Eye (tissue), 1 donor: ENCODE measurements at places on chromosomes 2 and 18.

GRCh38 chr18:25077944-25078723 is 273.8 kb downstream of the ZNF521 start:
- peak; percentile 63 for DNase-seq

GRCh38 chr2:175837046-175837445 is 165.0 kb downstream of the LNPK start:
- DNase-seq = no peak

- peak; percentile 97 for DNase-seq
Measured at GRCh38 chr2:25252291-25253152, 84.1 kb upstream of the POMC start.

DNA sequence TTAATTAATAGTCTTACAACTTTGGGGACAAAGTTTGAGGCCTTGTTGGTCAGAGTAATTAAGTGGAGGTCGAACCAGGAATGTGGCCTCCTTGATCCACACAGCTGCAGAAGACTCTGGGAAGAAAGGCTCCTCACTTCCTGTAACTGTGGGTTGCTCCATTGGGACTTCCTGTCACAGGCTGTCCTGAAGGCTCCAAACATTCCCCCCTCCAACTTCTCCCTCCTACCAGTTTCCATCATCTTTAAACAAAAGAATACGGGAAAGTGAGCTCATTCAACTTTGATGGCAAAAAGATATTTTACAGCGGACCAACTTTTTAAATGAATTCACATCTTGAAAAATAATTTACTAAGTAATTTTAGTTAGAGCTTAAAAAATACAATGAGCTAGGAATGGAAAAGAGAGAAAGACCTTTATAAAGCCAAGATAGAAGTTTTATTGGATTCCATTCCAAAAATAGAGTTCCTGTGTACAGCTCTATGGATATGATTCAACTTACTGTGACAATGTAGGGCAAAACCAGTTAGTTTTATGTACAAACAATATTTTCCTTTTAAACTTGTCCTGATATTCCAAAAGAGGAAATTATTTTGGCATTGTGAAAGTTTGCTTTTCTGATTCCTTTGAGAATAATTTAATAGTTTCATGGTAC is 212.0 kb upstream of the NABP1 start:
- DNase-seq = no peak

- DNase-seq = no peak
Measured at GRCh38 chr2:25029183-25029554, 12.7 kb upstream of the EFR3B start.

GRCh38 chr18:5058768-5059695 is 138.0 kb downstream of the AKAIN1 start:
- DNase-seq = no peak

DNA sequence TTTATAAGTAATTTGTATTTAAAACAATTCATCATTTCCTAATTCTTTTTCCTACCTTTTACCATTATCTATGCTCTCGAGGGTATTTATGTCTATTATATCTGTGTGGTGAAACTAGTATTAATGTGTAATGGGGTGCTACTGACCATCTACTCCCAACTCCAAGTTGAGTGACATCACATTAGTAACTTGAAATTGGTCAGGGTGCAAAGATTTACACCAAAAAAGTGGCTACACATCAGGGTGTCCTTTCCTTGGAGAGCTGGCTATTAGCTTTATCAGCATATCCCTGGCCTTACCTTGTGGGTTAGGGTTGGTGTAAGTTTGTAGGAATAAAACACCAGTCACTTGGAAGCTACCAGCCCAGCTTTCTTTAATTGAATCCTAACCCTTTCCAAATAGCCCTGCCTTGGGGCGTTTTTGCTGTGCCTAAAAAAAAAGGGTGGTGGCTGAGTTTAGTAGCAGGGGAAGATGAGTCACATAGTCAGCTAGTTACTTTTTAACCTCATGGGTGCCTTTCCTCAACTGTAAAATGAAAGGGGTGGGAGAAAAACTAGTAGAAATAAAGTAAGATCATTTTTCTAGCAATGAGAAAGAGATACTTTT is 14.0 kb downstream of the ANXA4 start:
- DNase-seq = no peak

DNA sequence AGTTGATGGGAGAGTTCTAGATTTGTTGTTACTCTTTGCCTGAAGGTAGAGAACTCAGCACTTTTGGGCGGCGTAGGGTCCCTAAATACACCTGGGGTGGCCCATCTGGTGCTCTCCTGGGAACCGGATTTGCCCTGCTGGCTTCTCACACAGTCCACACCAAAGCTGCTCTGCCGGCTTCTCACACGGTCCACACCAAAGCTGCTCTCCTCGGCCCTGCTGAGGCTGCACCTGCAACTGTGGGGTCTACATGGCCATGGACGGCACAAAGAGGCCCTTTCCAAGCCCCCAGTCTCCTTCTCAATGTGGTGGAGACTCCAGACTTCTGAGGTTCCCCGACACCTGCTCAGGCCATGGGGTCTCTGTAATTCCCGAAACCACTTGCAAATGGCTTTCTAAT is 124.8 kb upstream of the GPC1 start:
- DNase-seq = no peak

DNA sequence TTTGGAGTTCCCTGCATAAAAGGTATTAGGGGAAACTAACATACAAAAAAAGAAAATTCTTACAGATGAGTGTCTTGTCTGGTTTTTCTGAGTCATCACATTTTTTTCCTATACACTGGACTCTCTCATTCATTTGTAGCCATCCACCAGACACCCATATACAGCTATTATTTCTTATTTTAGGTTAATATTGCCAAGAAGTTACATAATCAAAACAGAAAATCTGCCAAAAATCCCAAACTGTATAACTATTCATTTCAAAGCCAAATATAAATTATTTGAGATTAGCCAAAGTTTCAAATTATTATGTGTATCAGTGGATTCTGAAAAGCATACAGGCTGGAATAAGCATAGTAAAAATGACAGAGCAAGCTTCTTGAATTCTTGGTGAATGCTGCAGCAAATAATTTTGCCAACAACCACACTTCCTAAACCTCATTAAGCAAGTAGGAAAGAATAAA is 191.2 kb downstream of the NCKAP5 start:
- no peak for DNase-seq

GRCh38 chr2:157363612-157364101 is 38.0 kb upstream of the ERMN start:
- DNase-seq = peak; percentile 5

- no peak for DNase-seq
Measured at GRCh38 chr18:3593381-3593903, 143.5 kb downstream of the TGIF1 start.

DNA sequence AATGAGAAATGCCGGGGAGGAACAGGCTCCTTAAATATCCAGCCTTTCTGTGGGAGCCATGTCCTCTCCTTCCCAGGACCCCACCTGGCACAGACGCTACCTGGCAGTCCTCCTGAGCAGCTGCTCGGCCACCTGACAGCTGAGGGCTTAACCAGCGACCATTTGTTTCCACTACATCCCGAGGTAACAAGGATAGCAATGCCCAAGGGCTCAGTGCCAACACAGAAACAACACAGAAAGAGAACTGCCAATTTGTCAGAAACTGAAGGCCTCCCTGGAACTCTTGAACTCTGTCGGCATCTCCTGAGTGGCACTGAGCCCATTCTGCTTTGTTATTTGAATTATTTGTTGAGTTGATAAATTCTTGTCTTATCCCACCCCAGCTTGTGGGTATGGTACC is 122.2 kb upstream of the ARHGAP28 start:
- DNase-seq = no peak

GRCh38 chr2:233039212-233039845 is 6.9 kb downstream of the NEU2 start:
- no peak for DNase-seq

DNA sequence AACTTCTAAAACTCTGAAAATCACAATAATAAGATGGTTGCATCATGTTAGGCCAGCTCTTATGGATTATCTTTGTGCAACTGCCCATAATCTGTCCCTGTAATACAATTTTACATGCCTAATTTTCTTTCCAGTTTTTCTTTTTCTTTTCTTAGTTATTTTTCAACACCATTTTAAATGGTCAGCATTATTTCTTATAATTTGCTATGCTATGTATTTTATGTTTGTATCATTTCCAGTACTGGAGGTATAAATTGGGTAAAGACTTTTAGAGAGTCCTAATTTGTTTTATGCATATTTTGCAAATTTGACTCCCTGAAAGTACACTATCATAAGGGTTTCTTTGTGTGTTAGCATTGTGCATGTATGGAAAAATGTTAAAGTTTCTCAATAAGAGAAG is 333.0 kb downstream of the CCDC178 start:
- DNase-seq = no peak

DNA sequence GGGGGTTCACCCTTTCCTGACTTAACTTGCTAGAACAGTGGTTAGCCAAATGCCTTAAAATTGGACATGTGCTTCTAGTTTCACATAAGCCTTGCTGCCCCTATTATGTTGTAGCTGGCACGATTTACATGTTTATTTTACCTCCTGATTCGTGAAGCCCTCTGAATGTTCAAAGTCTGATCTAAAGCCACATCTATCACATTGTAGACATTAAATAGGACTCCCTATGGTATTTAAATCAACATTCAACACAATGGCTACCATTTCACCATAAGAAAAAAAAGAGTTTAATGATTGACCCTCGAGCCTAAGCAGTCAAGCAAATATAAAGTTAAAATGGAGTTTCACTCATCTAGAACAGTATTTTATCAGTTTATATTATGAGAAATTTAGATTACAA is 151.5 kb downstream of the GULP1 start:
- DNase-seq = no peak
